Stimulated activated CD4-positive, alpha-beta T cell treated with anti-CD3 and anti-CD28 coated beads, Interleukin-12 subunit alpha, Interleukin-12 subunit beta, amount 100 ng/mL, for 4 hours (primary cell): ENCODE measurements at places on chromosomes 6 and 20.

DNA sequence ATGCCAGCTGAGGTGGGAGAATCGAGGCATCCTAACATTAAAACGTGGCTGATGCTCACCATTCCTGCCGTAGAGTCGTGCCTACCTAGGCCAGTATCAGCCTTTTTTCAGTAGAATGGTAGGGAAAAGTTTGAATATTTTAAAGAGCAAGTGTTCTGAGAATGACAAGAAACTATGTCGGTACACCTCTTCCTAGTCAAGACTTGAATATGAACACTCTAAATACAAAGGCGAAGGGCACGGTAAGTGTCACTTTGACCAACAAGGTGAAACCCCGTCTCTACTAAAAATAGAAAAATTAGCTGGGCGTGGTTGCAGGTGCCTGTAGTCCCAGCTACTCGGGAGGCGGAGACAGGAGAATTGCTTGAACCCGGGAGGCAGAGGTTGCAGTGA, 1.0 kb downstream of the GINM1 start:
- DNase-seq = no peak

- DNase-seq = no peak
These were observed 527.1 kb upstream of the MARCKS start for GRCh38 chr6:113329942-113330635.

- DNase-seq = no peak
These were observed 9.6 kb downstream of the KCNS1 start for GRCh38 chr20:45091366-45091765.

DNA sequence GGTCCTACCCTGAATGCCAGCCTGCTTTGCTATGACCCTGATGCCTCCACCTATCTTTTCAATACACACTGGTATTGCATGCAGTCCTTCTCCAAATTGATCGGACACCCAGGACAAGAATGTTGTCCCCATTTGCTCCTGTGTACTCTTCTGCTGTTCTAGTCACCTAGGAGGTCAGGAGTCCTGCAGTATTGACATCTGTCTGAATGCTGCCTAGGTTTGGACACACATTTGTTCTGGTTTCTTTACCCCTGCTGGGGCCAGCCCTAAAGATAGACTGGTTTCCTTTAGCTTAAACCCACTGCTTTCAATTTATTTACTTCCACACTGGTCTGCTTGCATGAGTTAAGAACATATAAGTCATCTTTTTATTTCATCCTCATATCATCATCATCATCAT, 167.0 kb upstream of the CCN2 start:
- DNase-seq = no peak

- DNase-seq = no peak
These were observed 119.3 kb downstream of the TULP4 start for GRCh38 chr6:158431560-158431959.
